ENCODE measurements at places on chromosomes 4 and X.

GRCh38 chr4:104693601-104694201 is 199.0 kb upstream of the CXXC4 start:
- peak; percentile 15 for DNase-seq

- peak; percentile 37 for DNase-seq
These were observed 276.4 kb downstream of the SPRY1 start for GRCh38 chr4:123672987-123673386.

DNA sequence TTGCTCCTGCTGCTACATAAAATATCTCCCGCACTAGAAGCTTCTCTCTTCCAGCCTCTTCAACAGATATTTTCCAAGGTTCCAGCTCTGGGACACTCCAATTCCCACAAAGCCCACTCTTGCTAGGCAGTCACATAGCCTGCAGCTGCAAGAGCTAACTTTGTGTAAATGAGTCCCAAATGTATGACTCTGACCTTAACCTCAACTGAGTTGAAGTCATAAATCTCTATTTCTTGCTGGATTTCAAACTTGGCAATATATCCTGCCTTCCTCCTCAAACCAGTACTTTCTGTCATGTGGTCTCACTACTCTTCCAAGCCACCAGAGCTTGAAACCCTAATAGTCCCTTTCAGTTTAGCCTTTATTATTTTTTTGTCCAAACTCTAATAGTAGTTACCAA is 315.4 kb upstream of the GRIA3 start:
- DNase-seq, result no peak

DNA sequence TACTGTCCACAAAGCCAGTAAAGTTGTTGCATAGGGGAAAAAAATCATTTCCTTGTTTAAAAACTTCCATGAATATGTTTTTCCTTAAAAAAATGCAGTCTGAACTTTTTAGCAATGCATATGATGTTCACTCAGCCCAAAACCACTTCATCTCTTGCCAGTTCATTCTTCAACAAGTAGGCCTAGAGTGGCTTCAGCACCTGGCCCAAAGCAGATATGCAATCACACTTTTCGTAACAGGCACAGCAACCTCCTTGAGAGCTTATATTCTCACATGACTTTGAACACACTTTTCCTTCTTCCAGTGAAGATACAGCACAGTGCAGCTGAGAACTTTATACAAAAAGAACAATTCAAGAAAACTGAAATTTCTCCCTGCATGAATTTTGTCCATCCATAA is 128.6 kb downstream of the ADAMTS3 start:
- DNase-seq, result no peak

DNA sequence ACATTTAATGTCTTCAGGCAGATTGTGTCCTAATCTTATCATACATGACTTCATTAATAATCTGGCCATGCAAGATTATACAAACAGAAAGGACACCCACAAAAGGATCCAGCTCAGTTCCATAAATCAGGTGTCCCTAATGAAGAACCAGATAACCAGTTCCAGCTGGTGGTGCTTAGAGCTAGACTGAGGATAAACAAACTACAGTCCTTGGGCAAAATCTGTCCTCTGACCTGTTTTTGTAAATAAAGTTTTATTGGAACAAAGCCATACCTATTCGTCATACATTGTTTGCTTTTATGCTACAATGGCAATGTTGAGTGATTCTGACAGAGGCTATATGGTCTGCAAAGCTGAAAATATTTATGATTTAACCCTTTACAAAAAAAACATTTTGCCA is 199.5 kb downstream of the MID1IP1 start:
- no peak for DNase-seq

- no peak for DNase-seq
These were observed 1415.6 kb upstream of the PCDH7 start for GRCh38 chr4:29304595-29304994.

- DNase-seq, result no peak
These were observed 260.0 kb downstream of the PACRGL start for GRCh38 chr4:20960291-20960690.

- no peak for DNase-seq
These were observed 207.3 kb downstream of the ANKRD50 start for GRCh38 chr4:124505211-124505610.

DNA sequence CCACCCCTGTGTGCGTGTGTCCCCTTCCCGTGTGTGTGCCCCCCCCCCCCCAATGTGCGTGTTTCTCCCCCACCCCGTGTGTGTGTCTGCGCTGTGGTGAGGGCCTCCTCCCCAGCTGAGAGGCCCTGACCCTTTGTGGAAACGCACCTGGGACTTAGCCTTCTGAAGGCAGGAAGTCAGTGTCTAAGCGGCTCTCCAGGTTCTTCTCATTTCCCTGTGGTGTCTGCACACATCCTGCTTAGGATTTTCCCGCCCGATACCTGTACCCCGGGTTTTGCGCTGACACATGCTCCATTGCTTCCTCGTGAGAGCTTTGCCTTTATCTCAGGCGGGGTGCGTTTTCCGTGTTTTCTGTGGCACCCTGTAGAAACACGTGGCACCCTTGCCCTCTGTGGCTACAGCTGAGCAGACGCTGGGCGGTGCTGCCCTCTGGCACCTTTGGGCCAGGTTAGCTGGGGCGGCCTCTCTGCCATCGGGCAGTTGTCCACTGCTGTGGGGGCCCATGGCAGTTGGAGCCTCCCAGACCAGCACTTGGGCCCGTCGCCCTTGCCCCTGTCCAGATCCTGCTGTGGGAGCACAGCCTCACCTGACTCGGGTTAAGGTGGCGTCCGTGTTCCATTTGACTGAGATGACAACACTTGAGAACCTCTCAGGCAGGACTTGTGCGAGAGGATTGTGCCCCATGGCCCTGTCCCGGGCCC is 26.3 kb downstream of the MAEA start:
- DNase-seq, result no peak

GRCh38 chr4:113232194-113232593 is 182.7 kb downstream of the ANK2 start:
- no peak for DNase-seq

GRCh38 chrX:7904562-7904961 is 22.7 kb downstream of the PNPLA4 start:
- DNase-seq, result no peak

DNA sequence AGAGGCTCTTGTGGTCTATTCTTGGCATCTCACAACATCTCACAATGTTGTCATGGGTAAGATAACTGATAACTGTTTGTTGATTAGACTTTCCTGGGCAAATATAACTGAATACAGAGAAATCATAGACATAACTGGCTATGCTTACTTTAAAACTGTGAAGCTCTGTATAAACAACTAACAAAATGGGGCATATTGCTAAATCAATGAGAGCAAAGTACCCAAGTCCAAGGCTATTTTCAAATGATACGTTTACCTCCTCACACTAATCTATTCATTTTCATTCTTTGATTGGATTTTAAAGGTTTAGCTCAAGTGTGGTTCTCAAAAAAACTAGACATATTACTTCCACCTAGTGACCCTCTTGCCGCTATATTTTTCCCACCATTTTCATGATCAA is 38.6 kb downstream of the AMELX start:
- DNase-seq, result no peak

DNA sequence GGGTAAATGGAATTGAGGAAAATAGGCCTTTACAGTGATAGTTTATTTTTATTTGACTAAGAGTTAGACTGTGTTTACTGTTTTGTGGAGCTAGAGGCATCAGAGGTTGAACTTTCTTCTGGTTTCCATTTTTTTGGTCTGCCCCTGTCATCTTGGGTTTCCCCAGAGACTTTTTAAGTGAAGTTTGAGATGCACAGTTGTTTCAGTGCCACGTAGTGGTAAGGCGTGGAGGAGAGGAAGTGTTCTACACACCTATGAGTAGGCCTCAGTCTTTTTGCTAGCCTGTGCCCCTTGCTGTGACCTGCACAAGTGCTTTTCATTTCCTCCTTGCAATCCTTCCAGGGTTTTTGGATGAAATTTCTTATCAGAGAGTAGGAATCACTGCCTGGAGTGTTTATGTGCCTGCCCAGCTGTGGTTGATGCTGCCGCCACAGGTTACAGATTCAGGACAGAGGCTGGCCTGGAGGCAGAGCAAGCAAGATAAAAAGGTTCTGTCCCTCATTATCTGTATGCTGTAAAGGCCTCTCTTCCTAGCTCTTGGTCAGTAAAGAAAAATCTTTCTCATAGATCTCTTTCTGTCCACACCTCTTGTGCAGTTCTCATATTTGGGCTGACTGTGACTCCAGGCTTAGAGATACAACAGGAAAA is 12.5 kb upstream of the HSFX4 start:
- DNase-seq, result no peak

DNA sequence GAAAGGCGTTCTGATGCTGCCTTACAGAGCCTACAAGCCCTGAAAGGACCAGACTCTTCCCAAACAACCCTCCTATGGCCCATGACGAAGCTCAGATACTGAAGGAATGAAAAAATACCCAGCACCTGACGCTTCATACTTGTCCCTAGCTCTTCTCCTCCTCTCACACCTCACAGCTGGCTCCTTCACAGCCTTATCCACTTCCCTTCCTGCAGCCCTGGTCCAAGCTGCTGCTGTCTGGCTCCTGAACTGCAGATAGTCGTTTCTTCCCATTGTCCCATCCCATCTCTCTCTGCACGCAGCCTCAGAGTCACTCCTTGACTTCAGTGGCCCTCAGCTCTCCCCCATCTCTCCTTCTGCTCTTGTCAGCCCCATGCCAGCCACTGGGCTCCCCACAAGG is 56.6 kb downstream of the FAM193A start:
- DNase-seq, result no peak

All from suppressor macrophage treated with lipopolysaccharide for 4 hours (primary cell).